ENCODE measurements at places on chromosomes 7 and 10.

GRCh38 chr10:125812128-125812750, 10.8 kb downstream of the UROS start:
- no peak for DNase-seq

GRCh38 chr7:2497500-2498336, 21.5 kb upstream of the GRIFIN start:
- no peak for DNase-seq

- DNase-seq = no peak
Measured at GRCh38 chr7:323410-323809, 33.4 kb downstream of the FOXL3 start.

- no peak for DNase-seq
Measured at GRCh38 chr10:34291466-34292193, 523.5 kb downstream of the PARD3 start.

GRCh38 chr7:46661431-46661830, 740.4 kb upstream of the IGFBP3 start:
- DNase-seq = no peak

GRCh38 chr7:135620980-135621850, 41.1 kb upstream of the STMP1 start:
- DNase-seq = peak; percentile 54

DNA sequence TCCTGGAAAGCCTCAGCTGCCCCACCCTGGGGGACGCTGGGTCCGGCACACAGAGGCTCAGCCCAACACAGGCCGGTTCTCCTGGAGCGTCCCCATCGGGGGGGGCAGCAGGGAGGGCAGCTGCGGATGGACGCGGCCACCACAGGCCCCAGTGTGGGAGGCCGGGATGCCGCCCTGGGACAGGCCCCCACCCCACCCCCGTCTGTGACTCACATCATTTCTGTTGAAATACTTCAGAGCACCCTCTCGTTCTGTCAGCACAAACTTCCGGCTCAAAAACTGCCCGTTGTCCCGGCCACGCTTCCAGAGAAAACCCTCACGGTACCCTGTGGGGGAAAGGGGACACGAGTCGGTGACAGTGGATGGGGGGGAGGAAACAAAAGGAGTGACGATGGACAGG, 28.5 kb downstream of the GET4 start:
- DNase-seq = no peak

GRCh38 chr7:123075838-123076467, 80.5 kb upstream of the TAS2R16 start:
- DNase-seq = no peak

- DNase-seq = peak; percentile 92
Measured at GRCh38 chr7:101953248-101953819, 135.9 kb downstream of the CUX1 start.

- no peak for DNase-seq
Measured at GRCh38 chr7:29957521-29958310, 31.9 kb downstream of the SCRN1 start.

- no peak for DNase-seq
Measured at GRCh38 chr10:90965720-90966119, 44.8 kb upstream of the ANKRD1 start.

DNA sequence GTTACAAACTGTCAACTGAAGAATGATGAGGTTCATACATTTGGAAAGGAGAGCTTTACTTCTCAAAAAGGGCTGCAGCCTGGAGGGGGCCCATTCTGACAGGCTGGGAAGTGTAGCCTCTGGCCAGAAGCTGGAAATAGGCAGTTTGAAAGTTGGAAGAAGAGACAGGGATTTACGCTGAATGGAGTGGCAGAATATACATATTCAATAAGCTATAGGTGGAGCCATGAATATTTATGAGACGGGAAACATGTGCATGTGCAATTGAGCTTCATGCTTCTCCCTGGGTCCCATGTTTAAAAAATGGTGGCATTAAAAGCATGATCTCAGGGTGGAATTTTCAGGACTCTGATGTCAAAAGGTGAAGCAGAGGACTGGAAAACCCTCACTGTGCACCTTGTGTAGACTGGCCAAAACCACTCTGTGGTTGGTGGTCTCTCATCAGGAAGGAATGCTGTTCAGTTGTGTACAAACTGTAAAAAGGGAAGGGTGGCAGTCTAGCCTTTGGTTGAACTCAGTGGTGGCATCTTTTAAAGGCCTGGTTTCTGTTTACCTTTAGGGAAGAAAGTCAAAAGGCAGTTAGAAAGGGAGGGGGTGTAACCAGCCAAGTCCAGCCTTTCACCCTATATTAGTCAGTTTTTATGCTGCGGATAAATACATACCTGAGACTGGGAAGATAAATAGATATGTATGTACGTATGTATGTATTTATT, 7.2 kb upstream of the ACTR3B start:
- DNase-seq = no peak

DNA sequence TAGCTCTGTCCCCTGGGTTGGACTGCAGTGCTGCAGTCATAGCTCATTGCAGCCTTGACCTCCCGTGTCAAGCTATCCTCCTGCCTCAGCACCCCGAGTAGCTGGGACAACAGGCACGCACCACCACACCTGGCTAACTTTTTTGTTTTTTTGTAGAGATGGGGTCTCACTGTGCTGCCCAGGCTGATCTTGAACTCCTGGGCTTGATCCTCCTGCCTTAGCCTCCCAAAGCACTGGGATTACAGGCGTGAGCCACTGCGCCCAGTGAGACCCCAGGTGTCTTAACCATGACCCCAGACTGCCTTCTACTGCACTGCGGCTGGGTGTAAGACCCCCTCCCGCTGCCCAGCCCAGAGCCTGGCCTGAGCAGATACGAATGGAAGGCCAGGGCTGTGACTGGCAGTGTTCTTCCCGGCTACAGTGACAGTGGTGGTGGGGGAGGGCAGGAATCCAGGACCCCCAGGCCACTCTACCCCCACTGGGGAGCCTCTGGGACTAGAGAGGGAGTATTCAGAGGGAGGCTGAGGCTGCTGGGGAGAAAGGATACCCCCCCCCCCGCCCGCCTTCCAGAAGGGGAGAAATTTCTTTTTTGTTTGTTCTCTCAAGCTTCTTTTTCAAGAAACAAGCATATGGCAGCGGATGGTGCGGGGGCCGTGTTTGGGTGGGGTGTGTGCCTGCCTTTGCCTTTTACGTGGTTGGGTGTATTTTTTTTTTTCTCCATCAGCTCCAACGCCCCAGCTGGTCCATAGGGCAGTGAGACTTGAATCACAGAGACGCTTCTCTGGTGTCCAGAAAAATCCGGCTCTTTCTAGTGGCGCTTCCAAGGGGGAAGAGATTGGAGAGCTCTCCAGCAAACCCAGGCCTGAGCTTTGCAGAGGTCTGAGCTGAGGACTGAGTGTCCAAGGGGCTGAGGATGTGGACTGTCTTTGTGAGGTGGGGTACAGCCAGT, 36.6 kb downstream of the GTF2IRD1 start:
- no peak for DNase-seq

DNA sequence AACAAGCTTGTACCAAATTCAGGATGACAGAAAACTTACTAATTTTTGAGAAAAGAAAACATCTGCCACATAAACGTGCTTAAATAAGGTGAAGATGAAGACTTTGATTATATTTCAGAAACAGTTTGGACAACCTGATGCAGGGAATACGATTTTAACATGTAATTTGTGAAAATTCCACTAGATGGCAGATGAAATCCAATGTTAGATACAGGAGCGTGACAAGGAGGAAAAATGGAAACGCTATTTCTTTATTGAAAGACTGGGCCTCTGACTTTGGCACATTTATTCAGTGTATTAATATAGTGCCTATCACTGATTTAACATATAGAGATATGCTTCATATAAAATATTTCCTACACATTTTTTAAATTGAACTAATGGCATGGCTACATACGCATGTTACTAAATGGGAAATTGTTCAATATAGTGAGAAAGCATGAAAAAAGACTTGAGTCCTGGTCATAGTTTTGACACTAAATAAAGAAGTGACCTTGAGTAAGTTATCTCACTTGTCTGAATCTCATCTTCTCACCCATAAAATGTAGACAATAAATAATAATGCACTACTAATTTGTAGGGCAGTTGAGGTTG, 60.7 kb downstream of the CD36 start:
- no peak for DNase-seq

DNA sequence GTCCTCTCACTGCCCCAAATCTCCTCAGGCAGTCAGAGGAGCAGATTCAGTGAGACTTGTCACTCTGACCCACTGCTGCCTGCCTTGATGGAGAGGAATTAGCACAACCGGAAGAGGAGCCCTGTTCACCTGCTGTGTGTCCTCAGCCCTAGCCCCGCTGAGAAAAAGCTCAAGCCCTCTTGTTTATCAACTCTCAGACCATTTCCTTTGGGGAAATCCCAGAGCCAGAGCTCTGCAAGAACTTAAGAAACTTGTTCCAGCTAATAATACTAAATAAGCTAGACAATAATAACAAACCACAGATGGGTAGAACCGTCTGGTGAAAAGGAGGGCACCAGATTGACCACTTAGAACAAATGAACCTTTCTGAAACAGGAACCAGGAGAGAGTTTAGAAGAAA, 37.7 kb upstream of the ITGB1 start:
- DNase-seq = no peak

GRCh38 chr10:20879136-20879535, 18.0 kb downstream of the NEBL start:
- DNase-seq = no peak

DNA sequence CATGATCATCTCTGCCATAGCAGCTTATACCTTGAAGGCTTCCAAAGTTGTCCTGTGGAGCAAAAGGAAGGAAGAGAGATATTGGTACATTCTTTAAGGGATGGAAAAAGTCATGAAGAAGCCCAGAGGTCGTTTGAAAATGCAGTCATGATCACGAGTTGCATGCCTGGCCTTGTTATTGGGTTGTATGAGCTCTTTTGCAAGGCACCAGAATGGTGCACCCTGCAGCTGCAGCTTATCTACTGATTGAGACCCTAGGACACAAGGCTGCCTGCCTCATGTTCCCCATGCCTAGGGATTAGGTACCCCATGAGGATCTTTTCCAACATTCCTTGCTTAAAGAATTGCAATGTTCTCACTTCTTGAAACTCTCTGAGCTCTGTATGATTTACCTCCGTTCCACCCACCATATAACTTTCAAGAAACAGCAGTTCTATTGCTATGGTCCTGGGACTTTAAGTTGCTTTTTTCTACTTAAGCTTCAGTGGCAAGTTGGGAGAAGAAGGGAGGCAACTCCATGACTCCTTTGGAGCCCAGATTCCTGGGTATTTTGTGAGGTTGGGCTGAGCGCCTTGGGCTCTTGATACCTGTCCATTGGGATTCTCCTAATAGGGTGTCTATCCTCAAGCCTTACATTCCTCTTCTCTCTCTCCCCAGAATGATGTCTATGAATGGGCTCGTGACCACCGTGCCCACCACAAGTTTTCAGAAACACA, 6.9 kb downstream of the SCD start:
- DNase-seq = no peak

- no peak for DNase-seq
Measured at GRCh38 chr7:156024201-156024600, 211.9 kb upstream of the SHH start.

GRCh38 chr7:69961436-69961835, 363.2 kb downstream of the AUTS2 start:
- DNase-seq = no peak

DNA sequence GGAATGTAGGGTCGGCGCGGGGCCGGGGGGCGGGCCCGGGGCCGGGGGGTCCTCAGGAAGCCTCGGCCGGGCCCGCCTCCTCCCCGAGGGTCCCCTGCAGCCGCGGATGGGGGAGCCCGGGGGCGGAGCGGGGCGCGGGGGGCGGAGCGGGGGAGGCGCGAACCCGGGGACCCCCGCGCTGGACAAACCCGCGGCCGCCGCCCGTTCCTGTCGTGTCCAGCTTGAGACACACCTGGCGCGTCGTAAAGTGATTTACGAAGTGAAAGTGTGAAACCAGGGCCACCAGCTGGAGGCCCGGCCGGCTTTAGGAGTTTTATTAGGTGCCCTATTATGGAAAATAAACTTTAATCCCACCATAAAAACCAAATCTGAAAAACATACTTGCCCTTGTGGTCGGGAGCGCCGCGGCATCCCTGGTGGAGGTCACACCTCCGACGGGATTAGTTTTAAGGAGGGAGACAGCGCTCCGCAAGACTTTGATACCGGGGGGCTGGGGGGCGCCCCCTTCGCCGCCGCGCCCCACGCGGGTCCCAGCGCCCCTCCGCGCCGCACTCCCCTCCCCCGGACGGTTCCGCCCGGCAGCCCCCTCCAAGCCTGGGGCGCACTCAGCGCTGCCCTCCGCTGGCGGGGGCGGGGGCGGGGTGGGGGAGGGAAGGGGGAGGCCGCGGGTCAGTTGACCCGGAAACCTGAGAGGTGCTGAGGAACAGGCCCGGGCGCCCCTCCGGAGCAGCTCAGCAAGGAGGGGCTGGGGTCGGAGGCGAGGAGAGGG, 10.3 kb downstream of the MNX1 start:
- DNase-seq = no peak

DNA sequence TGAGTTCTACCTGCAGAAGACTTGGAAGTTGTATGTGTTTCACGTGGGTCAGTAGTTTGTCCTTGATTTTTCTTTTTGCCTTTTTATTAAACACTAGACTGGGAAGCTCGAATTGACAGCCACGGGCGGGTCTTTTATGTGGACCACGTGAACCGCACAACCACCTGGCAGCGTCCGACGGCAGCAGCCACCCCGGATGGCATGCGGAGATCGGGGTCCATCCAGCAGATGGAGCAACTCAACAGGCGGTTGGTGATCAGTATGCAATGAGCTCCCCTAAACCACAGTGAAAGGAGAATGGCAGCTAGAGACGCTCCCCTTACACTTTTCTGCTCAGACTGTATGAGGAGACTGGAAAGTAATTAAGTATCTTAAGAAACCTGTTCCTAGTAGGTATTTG, 126.7 kb upstream of the STK17A start:
- no peak for DNase-seq

- DNase-seq = no peak
Measured at GRCh38 chr10:129258283-129258923, 208.6 kb upstream of the MGMT start.

DNA sequence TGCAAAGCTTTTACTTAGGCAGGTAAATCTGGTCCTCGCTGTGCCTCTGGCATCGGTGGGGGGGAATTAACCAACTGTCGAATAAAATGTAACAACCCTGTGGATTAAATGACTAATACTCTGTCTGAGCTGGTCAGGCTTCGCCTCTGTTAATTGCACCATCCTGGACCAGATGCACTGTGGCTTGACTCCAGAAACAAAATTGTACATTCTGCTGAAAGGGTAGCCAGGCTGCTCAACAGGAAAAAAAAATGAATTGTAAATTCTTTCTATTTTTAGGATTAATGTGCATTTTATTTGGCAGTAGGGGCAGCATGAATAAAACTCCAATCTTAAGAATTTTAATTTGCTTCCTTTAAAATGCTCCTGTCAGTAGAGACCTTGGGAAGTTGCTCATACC, 389.4 kb downstream of the SORCS1 start:
- no peak for DNase-seq

GRCh38 chr10:71383972-71384687, 12.6 kb upstream of the CDH23 start:
- DNase-seq = no peak

DNA sequence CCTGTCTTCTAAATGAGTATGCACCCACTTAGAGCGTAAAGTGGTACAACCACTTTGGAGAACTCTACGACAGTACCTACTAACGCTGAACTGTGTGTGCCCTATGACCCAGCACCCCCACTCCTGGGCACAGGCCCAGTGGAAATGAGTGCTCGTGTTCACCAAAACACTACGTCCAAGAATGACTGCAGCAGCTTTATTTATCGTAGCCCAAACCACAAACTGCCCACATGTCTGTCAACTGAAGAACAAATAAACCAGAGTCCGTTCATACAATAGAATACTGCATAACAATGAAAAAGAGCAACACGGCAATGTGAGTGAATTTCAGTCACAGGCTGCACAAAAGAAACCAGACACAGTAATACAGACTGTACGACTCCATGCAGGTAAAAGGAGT, 35.4 kb downstream of the TLL2 start:
- no peak for DNase-seq

Data from skeletal muscle cell (primary cell).